ENCODE measurements at places on chromosomes 16 and 17.

DNA sequence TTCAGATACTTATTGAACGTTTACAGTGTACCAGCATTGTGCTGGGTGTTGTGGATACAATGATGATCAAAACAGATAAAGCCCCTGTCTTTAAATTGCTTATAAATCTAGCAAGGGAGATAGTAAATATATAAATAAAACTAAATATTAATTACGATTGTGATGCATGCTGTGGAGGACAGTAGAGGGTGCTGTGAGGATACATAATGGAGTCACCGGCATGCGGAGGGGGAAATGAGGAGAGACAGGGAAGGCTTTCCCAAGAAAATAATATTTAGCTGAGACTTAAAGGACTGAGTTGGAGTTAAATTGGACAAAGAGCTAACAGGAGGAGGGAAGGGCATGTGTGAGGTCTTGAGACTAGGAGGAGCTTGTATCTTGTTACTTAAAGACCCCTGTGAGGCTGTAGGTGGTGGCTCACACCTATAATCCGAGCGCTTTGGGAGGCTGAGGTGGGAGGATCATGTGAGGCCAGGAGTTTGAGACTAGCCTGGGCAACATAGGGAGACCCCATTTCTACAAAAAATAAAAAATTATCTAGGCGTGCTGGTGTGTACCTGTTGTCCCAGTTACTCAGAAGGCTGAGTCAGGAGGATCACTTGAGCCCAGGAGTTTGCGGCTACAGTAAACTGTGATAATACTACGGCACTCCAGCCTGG, 2.4 kb downstream of the DHRS7B start:
- DNase-seq: peak; percentile 15

DNA sequence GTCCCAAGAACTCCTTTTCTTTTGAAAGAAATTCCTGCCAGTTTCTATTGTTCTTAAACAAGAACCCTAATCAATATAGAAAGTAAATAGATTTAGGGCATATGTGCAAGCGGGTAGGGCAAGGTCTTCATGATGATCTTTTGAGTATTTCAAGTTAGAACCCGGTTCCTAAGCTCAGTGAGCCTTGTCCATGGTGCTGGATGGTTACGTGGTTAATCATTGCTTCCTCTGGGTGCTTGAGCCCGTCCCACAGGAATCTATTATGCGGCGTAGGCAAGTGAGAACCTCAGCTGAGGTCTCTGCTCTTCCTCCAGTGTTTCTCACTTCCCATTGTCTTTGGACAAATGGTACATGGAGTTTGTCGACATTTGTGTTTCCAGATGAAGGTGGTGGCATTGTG, 580.8 kb upstream of the EEF2KMT start:
- peak; percentile 22 for DNase-seq

GRCh38 chr17:33262266-33263123, 30.6 kb downstream of the ASIC2 start:
- no peak for DNase-seq

DNA sequence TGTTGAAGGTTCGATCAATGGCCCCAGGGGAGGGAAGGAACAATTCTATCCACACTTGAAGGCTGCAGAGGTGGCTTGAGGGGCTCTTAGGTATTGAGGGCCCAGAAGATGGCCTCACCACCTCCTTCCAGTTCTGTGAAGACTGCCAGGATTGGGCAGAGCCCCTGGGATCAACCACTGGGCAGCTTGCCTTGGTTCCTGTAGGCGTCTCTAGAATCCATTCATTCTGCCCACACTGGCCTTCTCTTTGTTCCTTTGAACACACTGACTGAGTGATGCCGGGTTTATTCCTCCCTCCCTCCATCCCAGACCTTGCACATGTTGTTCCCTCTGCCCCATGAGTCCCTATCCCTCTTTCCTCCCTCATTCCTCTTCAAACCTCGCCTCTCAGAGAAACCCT, 50.5 kb downstream of the SYT17 start:
- DNase-seq: no peak

DNA sequence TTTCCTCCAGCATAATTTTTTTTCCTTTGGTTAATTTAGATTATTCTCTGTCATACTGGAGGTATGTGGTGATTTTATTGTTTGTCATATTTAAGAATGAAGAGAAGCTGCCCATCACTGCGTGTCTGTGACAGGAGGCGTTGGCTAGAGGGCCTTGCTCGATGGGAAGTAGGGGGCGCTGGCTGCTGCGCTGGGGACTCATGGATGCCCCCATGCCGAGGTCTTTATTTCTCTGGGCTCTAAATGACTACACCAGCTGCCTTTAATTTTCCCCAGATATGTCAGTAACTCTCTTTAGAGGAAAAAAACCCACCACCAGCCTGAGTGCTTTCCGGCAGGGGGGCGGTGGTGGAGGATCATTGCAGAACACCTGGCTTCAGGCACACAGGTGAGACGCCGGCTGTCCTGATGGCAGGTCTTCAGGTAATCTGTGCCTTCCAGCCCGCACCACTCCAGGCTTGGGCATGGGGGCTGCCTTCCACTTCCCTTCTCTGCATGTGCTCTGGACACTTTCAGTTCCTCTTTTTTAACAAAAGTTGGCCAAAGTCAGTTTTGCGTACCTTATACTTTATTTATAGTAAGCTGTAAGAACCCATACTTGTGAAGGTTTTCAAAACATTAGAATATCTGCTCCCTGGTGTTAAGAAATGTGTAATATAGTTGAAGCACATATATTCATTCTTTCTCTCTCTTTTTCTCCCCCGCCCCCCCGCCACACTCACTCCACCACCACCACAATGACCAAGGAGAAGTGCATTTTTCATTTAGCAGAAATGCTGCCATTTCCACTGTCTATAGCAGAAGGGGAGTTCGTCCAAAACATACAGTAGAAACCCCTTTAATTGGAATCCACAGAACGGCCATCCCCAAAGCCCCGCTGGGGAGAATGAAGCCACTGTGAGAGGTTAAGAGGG, 192.7 kb downstream of the RPTOR start:
- DNase-seq: no peak

DNA sequence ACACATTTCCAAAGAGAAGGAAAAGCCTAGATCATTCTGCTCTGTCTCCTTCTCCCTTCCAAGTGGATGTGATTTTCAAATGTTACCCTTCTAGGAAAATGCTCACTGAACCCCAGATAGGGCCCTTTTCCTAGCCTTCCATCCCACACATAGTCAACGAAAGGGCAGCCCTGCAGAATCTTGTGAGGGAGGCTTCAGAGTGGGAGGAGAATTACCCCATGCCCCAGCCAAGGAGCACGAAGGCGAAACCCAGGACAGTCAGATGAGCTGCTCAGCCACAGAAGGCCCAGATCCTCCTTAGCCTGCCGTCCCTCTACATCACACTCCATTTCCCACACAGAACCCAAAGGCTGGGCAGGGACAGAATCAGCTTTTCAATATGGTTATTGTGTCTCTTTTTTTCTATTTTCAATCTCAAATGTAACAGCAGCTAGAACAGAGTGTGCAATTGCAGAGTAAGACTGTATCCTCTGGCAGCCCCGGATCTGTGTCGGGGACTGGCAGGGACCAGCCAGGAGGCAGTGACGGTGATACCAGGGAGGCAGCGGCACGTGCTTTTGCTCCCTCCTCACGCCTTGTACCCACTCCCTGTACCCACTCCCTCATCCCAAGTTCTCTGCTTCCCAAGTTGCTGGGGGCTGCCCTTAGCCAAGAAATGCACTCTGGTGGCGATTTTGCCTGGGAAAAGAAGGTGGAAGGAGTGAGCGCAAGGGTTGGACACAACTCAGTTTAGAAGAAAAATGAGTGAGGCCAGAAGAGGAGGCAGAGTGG, 3.7 kb upstream of the SDK2 start:
- no peak for DNase-seq

DNA sequence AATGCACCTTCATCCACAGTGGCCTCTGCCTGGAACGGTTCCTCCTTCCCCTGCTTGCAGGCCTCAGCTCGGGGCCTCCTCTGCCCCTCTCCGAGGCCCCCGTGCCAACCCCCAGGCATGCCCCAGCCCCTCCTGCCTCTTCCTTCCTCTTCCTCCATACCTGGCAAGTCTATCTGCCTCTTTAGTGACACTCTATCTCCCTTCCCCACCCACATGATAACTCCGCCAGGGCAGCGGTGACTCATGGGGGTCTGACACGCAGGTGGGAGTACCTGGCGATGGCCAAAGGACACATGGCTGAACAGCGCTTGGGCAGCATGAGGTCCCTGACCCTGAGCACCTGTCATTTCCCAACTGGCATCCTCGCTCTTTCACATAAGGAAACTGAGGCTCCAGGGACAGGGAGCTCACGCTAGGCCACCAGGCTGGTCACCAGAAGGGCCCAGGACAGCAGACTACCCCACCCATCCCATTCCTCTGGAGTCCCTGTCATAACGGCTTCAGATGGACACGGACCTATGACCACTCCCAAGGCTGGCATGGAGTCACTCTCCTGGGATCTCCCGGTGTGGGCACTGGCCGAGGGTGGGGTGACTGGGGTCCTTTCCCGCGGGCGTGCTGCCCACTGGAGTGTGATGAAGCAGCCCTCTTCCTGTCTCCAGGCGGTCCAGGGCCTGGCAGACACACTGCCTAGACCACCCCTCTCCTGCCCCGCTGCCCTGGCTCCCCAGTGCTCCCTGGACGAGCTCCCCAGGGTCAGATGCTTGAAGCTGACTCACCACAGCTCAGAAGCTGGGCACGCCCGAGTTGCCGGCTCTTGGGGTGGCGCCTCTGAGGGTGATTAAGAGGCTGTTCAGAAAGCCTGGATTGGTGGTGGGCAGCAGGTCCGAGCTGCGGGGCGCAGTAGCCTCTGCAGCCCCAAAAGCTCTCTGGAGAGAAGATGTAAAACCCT, 100.6 kb downstream of the ENGASE start:
- DNase-seq: peak; percentile 38

GRCh38 chr17:80949451-80950421, 41.9 kb upstream of the CHMP6 start:
- DNase-seq: no peak

- DNase-seq: peak; percentile 64
Measured at GRCh38 chr17:78294776-78295175, 63.3 kb downstream of the TMEM235 start.

DNA sequence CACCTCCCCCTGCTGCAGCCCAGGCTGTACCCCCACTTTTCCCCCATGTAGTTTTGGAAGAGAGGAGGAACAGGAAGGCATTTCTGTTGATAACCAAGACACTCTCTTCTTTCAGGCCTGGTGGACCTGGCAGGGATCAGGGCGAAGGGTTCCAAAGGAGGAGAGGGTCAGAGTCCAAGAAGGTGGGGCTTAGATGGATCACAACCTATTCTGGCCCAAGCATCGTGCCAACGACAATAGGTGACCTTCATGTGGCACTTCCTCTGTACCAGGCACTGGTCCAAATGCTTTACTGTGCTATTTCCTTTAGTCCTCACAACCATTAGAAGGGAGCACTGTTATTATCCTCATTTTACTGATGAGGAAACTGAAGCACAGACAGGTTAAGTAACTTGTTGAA, 84.3 kb downstream of the TMEM132E start:
- no peak for DNase-seq

GRCh38 chr16:9165681-9166080, 74.2 kb downstream of the HAPSTR1 start:
- DNase-seq: no peak

- DNase-seq: peak; percentile 55
Measured at GRCh38 chr17:61157246-61157886, 242.3 kb upstream of the TBX2 start.

- DNase-seq: peak; percentile 48
Measured at GRCh38 chr17:17036524-17036998, 5.7 kb upstream of the MPRIP start.

DNA sequence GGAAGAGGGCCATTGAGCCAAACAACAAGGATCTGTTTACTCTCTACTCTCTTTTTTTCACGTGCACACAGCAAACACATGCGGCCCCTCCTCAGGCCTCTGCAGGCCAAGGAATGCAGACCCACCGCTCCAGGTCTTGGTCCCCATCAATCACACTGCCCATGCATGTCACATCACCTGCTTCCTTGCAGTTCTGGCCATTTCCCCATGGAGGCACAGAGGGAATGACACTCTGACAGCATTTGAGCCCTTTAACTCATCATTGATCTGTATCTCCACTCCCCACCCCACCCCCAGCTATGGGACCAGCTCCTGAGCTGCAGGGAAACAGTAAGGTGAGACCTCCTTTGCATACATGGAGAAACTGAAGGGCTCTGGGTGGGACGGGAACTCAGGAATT, 45.9 kb upstream of the MEIOC start:
- DNase-seq: no peak

DNA sequence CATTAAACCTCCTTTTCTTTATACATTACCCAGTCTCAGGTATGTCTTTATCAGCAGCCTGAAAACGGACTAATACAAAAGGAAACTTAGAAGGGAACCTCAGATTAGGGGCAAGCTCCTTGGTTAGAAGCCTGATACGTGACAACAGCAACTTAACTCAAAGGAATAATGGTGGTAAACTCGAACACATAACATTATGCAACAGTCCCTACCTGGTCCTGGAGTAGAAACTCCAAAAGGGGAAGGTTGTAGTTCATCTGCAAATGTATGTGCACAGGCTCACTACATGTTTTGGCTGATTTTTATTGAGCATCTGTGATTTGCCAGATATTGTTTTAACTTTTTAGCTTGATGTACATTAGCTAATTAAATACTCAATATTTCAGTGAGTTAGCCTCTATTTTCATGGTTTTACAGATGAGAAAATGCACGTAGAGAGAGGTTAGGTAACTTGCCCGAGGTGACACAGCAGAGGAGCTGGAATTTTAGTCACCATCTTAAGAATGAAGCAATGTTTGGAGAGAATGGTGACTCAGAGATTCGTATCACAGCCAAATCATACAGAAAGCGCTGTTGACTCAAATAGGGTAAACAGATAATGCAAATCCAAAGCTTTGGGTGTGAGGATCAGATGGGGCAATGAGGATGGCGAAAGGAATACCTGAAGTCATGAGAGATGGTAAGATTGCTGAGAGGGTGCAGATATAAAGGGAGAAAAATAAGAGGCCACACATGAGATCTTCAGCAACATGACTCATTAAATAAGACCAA, 194.9 kb upstream of the RBFOX1 start:
- DNase-seq: peak; percentile 13

- DNase-seq: no peak
Measured at GRCh38 chr17:10767232-10767631, 36.7 kb downstream of the TMEM238L start.

DNA sequence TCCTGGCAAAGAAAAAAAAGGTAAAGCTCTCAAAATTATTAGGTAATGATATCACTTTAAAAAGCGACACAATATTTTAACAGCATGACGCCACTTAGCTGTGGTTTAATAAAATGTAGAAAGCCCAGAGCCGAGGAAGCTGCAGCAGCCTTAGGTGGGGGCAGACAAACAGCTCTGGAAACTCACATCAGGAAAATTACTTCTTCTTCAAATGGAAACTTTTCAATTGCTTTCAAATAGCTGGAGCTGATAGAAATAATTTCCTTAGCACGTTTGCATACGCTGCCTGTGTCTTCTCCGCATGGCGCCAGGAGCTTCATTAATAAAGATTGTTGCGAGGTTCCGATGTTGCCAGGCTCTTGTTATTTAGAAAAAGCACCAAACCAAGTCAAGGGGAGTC, 835.3 kb upstream of the EEF2KMT start:
- no peak for DNase-seq
